Activated T-cell treated with anti-CD3 and anti-CD28 coated beads for 4 hours (primary cell): ENCODE measurements at places on chromosomes 4 and X.

DNA sequence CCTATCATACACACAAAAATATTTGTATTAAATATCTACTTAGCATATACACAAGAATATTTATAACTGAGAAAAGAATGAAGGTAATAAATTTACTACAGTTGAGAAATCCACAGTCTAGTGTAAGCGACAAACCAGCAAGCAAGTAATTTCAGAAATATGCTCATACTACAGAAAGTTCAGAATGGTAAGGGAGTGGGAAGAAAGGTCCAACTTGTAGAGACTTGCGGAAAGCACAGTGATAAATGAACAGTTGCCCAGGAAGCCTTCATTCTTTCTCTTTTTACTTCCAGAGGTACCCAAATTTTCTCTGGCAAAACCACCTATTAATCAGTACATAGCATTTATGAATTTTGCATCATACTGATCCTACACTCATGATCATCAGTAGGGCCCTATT lies 438.1 kb upstream of the PCDH10 start:
- DNase-seq: no peak

DNA sequence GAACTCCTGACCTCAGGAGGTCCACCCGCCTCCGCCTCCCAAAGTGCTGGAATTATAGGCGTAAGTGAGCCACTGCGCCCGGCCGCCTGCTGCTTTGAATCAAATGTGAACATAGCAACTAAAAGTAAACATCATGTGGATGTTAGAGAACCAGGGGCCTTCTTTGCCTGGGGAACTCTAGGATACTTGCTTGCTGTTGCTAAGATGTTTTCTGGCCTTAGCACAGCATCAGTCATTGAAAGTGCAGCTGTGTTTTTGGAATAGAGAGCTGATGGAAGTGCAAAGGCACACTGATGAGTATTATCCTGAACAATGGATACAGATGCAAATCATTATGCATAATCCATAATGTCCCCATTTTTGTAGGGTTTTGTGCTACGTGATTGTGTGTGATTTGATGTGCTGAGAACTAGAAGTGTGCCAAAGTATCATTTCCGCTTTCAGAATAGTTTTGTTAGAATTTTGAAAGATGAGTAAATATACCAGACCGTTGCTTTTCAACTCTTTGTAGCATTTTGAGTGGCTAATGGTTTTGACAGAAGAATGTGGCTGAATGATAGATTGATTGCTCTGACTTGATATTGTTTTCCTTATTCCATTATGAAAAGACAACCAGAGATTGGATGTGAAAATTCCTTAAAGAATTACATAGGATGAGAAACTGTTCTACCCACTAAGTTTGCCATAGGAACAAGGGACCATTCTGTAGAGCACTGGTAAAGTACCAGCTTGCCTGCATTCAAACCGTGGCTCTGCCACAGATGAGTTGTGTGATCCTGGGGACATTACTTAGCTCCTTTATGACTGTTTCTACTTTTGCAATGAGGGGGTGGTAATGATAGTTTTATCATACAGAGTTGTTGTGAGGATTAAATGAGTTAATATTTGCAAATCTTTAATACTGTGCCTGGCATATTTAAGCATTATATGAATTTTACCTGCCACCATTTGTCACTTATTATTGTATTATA lies 74.7 kb downstream of the REPS2 start:
- DNase-seq: no peak

DNA sequence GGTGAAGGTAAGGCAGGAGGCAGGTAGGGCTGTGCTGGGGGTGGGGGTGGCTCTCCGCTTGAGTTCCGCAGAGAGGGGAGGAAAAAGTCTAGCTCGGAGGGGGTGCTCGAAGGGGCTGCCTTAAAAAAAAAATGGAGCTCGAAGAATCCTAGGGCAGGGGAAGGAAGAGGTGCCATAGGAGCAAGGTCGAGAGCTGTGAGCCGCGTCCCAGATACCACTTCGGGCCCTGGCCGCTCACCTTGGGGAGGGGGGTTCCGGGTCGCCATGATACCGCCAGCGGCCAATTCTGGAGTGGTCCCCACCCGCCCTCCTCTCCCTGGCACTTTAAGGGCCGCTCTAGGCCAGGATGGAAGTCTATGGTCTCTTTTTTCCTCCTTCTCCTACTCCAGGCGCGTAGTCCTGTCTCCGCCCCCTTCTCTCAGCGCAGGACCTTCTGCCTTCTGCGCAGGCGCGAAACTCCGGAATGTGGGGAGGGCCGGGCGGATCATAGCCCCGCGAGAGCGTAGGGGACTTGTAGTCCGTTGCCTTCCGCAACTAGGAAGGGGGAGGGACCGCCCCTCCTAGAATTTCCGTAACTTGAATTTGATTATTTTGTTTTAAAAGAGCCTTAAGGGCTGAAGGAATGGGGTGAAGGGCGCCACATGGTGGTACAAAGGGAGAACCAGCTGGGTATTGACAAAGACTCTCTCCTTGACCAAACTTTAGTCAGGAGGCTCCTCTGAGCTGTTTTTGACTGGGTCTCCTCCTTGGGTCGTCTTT lies at the start of gene FUNDC1:
Gene FUNDC1, minus strand, starts transcription at position 293 of the 759 bp plus-strand sequence. Its CDS starts 27 bp downstream, at position 266.
- DNase-seq: peak; percentile 81

- no peak for DNase-seq
Measured at GRCh38 chr4:41644915-41645295, 103.6 kb downstream of the PHOX2B start.

DNA sequence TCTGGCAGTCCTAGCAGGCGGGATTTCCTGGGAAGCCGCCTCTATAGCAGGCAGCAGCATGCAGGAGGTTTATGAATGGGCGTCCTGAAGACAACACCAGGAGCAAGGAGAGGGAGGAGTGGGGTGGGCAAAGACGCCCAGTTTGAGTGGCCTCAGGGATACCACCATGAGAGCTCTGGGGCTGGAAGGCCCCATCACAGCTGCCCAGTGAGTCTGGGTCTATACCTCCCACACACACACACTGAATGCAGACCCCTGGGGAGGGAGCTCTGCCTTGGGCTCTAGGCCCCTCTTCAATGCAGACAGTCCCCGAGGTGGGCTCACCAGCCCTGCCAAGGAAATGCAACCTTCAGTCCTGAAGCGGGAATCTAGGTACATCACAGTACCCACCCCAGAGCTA lies 98.6 kb downstream of the AFAP1 start:
- no peak for DNase-seq

GRCh38 chr4:185307136-185307950 lies 88.4 kb downstream of the LRP2BP start:
- no peak for DNase-seq

GRCh38 chr4:42454755-42455420 lies 57.6 kb downstream of the SHISA3 start:
- DNase-seq: no peak

GRCh38 chrX:103704863-103705262 lies 5.8 kb upstream of the TMEM31 start:
- DNase-seq: no peak

DNA sequence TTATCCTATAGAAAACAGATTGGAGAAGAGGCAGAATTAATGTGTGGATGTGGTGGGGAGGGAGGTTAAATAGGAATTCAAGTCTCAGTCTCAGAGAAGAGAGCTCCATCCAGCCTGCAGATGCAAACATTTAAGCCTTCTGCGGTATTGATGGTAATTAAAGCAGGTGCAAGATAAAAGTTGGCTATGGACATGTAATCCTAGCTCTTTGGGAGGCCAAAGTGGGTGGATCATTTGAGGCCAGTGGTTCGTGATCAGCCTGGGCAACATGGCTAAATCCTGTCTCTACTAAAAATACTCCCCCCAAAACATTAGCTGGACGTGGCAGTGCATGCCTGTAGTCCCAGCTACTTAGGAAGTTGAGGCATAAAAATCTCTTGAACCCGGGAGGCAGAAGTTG lies 332.7 kb downstream of the PABPC4L start:
- DNase-seq: no peak

GRCh38 chr4:124937993-124938392 lies 225.5 kb upstream of the ANKRD50 start:
- DNase-seq: no peak

- no peak for DNase-seq
Measured at GRCh38 chr4:177740563-177740962, 298.3 kb upstream of the AGA start.

GRCh38 chr4:119663160-119663788 lies 34.7 kb upstream of the PDE5A start:
- DNase-seq: no peak

DNA sequence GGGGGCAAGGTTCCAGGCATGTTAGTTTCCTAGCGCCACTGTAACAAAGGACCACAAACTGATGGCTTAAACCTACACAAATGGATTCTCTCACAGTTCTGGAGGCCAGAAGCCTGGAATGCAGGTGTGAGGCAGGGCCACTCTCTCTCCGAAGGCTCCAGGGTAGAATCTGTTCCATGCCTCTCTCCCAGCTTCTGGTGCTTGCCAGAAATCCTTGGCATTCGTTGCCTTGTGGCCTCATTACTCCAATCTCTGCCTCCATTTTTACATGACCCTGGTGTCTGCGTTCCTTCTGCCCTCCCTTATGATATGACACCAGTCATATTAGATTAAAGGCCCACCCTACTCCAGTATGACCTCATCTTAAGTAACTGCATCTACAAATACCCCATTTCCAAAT lies 39.6 kb downstream of the CLDN34 start:
- no peak for DNase-seq

GRCh38 chr4:92237559-92237958 lies 66.2 kb upstream of the GRID2 start:
- DNase-seq: no peak

DNA sequence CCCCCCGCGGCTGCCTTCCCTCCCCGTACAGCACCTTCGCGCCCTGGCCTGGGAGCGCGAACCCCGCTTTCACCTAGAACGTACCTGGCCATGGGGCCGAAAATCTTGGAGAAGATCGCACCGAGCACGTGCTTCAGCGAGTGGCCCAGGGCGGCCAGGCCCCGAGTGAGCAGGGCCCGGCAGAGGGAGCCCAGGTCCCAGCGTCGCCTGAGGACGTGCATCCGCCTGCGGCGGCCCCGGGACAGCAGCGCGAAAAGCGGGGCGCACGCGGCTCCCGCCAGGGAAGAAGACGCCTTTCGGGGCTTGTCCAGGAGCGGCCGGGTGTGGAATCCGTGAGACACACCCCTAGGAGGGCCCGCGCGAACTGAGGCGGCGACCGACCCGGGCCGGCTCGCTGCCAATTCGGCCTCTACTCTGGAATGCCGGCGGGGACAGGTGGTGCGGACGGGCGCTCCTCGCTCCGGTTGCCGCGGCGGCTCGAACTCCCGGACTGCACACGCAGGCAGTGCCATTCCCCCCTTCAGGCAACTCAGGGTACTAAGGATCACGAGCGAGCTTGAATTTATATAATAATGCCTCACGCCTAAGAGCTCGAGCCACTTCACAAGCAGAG lies at the start of gene HS6ST2:
Gene HS6ST2, minus strand, starts transcription at position 539 of the 613 bp plus-strand sequence.
- no peak for DNase-seq

GRCh38 chr4:107894138-107894603 lies 37.2 kb upstream of the CYP2U1 start:
- DNase-seq: no peak
